ENCODE measurements at places on chromosomes 11 and 22. TPM values are rescaled to one million over a fixed set of nuclear protein-coding genes. Genes with fewer than 3 reads are reported as not detected.

Gene SERPIND1
- not detected for total RNA-seq

Gene MUC6
- not detected for total RNA-seq

Gene CACNA1I
- 0.17 TPM for total RNA-seq

Gene MYEOV
- total RNA-seq: not detected

Gene CRACR2B
- 2.6 TPM for total RNA-seq

Gene CENPM
- total RNA-seq: 0.84 TPM

Gene OR8B12
- total RNA-seq: not detected

Gene GLYATL2
- not detected for total RNA-seq

Gene CAPN5
- 17.4 TPM for total RNA-seq

Gene SNX32
- 1.2 TPM for total RNA-seq

Gene HTR3A
- not detected for total RNA-seq

Gene OMP
- total RNA-seq: 0.67 TPM

Gene SLC22A6
- total RNA-seq: not detected

Gene LARGE2
- 0.36 TPM for total RNA-seq

Gene GLYAT
- not detected for total RNA-seq

Gene OR4D5
- total RNA-seq: not detected

Gene CLCF1
- total RNA-seq: 17.4 TPM

Gene CARD10
- 22.6 TPM for total RNA-seq

Gene LRRN4CL
- total RNA-seq: 0.17 TPM

Gene CEP57
- total RNA-seq: 23.5 TPM
